ENCODE measurements at places on chromosomes 13 and 19.

DNA sequence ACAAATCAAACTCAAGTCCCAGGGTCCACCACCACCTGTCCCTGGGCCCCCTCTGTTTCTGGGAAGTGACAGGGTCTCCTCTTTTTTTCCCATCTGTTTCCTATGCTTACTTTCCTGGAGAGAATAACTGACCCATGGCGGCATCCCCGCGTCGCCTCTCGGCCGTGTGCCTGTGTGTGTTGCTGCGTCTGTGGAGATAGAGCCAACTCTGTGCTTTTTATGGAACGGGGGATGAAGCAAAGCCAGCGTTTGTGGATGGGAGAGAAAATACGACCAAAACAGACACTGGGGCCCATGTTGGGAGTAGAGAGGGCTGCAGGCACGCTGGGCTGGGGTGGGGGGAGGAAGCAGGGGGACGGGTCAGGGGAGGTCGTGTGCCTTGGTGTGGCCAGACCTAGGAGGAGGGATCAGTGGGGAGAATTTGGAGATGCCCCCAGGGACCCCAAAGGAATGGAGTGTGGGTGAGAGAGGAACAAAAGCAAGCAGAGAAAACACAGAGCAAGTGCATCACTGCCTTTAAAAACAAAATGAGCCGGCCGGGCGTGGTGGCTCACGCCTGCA is 16.6 kb downstream of the PLK5 start:
- DNase-seq: no peak

- DNase-seq: no peak
These were observed 7.6 kb upstream of the KANK2 start for GRCh38 chr19:11204943-11205349.

DNA sequence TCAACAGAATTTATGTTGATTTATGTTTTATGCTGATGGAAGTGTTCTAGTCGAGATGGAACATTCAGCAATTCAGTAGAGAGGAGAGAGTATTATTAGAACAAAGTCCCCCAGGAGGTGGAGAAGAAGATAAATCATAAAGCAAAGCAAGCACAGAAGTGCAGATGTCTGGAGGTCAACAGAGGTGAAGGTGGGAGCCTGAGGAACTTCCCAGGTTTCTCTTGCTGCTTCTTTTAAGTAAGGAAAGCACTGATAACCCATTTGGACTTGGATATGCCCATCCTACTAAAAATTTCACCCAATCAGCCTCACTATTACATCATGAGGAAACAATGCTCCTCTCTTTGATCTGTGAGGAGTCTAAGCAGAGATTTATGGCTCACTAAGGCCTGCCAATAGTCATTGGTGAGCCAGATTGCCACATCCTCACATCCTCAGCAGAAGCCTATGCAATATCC is 98.8 kb downstream of the EPSTI1 start:
- DNase-seq: no peak

DNA sequence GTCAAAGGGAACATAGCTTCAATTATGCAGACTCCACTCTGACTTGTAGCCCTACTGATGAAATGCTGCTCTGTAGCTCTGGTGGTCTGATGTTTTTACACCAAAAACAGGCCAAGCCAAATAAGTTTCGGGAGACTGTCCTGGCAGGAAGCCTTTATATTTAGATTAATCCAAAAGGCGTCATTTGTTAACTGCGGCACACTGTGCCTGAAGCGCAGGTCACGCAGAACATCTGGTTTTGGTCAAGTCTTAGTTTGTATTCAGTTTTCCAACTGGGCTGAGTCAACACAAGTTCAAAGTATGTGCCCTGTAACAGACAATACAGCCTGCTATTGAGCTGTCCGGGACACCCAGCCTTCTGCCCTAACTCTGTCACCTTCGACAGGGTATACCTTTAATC is 154.6 kb upstream of the IPO5 start:
- DNase-seq: no peak

- no peak for DNase-seq
These were observed 20.7 kb downstream of the EPN1 start for GRCh38 chr19:55695511-55696290.

DNA sequence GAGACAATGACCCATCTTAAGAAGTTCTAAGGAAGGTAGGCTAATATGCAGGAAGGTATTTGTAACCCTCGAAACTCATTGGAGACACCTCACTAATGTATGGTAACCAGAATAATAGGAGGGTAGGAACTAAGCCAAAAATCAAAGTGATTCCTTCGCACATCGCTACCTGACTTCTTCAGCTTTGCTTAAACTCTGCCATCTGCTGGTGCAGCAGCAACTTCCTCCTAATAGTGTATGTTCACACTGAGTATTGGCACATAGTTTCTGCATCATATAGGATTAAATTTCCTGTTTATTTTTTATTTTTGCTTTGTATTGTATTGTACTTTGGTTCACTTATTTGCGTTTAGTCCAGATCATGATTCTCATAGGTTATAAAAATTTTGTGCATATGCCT is 676.2 kb downstream of the GPC5 start:
- no peak for DNase-seq

DNA sequence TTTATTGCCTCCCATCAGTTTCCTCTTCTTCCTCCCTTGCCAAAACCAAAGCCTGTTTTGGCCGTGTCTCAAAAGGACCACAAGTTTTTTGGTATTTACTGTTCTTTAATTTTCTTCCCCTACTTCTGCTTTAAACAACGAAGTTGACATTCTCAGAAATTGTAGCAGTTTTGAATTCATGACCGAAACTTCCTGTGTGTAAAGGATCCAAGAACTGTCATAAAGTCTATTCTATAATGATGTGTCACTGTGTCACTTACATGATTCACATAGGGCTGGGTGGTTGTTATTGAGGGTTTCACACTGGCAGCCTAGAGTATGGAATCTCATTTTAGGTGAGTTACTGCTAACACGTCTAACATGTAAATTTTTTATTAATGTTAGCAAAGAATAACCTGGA is 741.0 kb upstream of the KLHL1 start:
- DNase-seq: no peak

DNA sequence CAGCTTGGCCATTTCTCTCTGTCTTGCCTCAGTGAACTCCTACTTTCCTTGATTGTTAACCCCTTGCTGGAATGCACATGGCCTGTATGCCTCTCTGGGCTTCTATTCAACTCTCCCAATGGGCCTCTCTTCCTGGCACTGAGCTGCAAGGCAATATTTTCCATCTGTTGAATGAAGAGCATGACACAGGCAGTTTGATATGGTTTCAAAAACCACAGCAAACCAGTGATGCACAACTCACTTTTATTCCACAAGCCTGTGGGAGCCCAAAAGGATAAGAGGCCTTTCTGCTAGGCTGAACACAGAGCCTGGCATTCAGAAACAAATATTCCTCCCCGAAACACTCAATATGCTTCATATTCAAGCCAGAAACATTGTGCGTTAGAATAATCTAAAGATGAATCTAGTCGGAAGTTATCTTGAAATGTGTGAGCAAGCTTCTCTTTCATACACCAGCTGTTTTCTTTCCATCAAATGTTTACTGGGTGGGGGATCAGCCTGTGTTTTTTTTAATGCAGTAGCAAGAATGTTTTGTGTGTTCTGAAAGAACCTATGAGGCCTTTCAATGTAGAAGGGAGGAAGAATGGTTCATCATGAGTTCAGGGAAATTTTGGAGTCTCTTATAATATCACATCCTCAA is 443.1 kb upstream of the SPRY2 start:
- DNase-seq: no peak

DNA sequence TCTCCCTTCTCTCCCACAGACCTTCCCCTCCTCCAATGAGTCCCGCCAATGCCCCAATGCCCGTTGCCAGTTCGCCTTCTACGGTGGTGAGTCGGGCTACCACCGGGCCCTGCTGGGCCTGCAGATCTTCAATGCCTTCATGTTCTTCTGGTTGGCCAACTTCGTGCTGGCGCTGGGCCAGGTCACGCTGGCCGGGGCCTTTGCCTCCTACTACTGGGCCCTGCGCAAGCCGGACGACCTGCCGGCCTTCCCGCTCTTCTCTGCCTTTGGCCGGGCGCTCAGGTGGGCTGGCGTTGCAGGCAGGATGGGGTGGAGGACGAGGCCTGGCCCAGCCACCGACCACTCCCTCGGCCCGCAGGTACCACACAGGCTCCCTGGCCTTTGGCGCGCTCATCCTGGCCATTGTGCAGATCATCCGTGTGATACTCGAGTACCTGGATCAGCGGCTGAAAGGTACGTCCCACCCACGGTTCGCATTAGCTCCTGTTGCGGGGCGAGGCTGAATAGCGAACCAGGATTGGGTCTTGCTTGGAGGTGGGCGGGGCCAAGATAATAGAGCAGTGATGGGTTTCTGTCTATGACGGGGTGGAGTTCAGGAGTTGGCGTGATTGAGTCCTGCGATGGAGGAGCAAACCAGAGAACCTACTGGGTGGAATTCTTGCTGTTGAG is 11.1 kb downstream of the SLC44A2 start:
- no peak for DNase-seq

GRCh38 chr13:102309110-102309509 is 92.7 kb downstream of the FGF14 start:
- DNase-seq: no peak

GRCh38 chr13:71860547-71861138 is 6.4 kb downstream of the DACH1 start:
- no peak for DNase-seq

GRCh38 chr13:101817898-101818297 is 365.4 kb downstream of the ITGBL1 start:
- DNase-seq: no peak

All from stimulated activated CD4-positive, alpha-beta T cell treated with anti-CD3 and anti-CD28 coated beads, Interleukin-2, amount 100 ng/mL, for 48 hours (primary cell).